ENCODE measurements at places on chromosomes 7 and 10.
A peak's percentile ranks its signal among the peaks of the same experiment; 100 is the strongest.

- DNase-seq: no peak
These were observed 97.4 kb upstream of the BMPER start for GRCh38 chr7:33807779-33808482.

- DNase-seq: no peak
These were observed 584.0 kb downstream of the GLRX3 start for GRCh38 chr10:130720235-130720634.

DNA sequence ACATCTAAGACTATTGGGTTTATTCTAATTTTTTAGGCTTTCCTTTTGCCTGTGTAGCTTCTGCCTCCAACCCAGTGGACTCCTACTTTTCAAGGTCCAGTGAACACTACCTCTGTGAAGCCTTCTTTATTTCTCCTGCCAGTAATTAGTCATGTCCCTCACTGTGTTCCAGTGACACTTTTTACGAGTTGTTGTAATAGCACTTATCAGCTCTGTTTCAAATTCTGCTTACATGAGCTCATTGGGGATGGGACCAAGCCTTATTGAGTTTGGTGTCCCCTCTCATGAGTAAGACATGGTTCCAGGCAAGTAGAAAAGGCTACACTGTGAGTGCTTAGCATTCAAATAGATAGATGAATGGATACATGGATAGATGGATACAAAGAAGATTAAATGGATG lies 184.6 kb downstream of the HIBADH start:
- DNase-seq: no peak

DNA sequence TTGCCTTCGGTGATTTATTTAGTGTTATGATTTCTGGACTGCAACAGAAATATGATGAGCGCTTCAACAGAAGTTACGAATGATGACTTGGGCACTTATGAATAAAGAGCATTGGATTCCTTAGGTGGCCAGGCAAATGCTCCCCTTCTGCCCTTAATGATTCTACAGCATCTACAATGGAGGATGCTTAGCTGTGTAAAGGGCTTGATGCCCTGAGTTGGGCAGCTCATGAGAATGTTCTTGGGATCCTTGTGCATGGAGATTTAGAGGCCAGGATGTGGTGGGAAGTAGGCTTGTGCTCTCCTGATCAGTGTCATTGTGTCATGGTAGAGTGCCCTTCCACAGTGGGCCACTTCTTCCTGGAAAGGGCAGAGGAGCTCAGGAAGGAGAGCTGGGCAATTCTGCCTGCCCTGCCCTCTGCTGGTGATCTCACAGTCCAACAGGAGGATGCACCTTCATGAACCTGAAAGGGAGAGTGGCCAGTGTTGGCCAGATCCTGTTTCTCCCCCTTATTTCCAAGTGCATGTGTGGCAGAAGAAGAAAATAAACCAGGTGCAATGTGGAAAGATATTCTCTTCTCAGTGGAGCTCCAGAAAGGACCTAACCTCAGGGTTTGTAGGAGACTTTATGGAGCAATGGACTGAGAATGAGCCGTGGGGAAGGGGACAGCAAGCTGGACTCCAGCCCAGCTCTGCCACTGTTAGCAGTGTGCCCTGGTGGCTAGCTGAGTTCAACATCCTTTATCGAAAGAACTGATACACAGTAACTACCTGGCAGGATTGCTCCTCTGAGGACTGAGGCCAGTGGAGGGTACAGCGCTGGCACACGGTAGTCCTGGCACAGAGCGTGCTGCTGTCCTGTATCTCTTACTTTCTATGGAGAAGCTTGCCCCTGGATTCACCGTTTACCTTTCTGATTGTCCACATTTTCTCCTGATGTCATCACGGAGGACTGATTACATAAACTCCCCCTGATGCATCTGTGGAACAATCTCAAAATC lies 182.9 kb downstream of the BMPER start:
- DNase-seq: no peak

DNA sequence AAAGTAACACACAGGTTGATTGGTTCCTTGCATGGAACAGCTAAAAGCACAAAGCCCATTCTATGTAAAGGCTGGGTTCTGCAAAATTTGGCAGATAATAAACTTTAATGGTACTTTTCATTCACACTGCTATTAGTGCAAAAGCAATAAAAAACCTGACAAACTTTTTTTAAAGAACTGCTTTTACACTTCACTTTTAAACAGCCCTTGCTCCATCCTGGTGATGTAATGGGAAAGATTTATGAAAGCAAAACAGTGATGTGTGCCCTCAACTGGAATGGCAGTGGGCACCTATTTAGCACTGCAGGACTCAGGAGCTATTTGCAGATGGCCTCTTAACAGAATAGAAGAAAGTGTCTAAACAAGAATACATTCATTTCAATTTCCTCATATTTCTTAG lies 44.9 kb downstream of the TSPAN12 start:
- no peak for DNase-seq

- peak; percentile 29 for DNase-seq
These were observed 15.5 kb downstream of the CARD11 start for GRCh38 chr7:3028071-3028757.

- no peak for DNase-seq
These were observed 200.3 kb upstream of the PRSS1 start for GRCh38 chr7:142548978-142549377.

DNA sequence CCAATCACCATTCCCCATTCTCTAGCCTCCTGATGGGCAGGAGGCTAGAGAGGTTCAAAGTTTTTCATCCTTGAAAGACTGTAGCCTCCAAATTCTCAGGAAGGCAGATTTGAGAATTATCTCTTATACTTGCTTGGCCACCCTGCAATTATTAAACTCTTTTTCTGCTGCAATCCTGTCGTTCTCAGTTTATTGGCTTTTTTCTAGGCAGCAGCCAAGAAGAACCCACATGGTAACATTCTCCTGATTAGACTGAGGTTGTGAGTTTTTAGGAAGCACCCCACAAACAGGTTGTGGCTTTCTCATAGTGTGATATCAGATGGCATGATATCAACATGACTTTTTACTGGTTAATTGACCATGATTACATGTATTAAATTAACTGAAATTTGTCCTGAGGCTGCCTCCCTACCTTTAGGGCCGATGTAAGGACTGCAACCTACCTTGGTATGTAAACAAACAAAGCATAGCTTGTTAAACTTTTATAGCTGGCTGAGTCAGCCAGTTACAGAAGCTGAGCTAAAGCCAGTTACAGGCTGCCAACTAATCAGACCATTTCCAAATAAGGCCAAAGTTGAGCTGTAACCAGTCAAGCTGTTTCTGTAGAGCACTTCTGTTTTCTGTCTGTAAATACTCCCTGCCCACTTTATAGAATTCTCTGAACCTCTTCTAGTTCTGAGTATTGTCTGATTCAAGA lies 3.2 kb upstream of the ZNF248 start:
- no peak for DNase-seq

GRCh38 chr7:102028206-102028826 lies 210.9 kb downstream of the CUX1 start:
- DNase-seq: peak; percentile 4

DNA sequence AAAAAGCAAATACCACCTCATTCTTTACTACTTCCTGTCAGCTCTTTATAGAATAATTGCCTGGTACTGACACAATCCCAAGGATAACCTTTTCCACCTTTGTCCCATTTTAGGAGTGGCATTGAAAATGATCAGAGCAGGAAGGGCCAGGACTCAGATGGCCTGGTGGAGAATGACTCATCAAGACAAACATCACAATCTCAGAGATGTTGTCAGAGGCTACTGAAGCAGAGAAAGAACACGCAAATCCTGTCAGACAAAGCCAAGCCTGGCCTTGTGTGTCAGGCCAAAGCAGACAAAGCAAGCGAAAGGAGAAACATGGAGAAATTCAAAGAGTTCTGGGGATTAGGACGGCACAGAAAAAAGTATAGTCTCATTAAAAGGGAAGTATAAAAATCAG lies 40.9 kb downstream of the NSUN6 start:
- DNase-seq: no peak

DNA sequence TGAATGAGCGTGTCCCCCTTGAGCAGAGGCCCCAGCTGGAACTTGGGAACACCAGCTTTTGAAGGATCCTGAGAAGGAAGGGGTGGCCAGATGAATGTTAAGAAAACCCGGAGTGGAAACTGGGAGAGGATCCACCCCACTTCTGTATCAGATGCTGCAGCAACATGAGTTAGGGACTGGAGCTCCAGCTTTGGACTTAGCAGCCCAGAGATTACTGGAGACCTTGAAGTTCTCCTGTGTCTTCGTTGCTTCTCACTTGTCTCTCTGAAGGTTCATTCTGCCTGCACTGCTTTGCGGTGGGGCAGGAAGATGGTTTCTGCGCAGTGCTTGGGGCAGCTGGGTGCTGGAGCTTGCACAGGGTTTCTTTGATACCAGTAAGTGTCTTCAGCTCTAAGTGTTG lies 9.3 kb downstream of the TMEM248 start:
- no peak for DNase-seq

DNA sequence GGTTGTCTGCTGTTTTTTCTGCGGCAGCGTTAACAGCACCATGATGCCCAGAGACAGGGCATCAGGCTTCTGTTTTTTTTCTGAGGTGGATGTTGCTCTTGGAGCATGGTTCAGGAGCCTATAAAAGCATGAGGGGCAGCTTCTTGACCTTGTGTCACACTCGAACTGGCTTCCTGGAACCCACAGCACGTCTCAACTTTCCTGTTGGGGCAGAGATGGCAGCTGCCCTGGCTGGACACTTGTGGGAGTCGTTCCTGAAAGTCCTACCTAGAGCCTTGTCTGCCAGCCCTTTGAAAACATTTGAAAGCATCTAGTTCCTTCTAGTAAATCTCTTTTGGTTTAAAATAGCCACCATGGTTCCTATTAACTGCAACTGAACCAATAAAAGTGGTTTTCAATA lies 28.9 kb upstream of the PRKAG2 start:
- no peak for DNase-seq

- DNase-seq: no peak
These were observed 236.2 kb downstream of the SKIDA1 start for GRCh38 chr10:21289271-21289670.

DNA sequence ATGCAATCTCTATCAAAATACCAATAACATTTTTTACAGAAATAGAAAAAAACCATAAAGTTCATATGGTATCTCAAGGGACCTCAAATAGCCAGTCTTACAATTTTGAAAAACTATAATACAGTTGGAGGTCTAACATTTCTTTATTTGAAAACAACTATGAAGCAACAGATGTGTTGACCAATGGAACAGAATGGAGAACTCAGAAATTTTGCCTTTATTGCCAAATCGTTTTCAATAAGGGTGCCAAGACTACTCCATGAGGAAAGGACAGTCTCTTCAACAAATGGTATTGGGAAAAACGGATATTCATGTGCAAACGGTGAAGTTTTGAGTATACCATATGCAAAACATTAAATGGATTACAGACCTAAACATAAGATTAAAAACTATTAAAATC lies 470.8 kb upstream of the DPP6 start:
- no peak for DNase-seq

DNA sequence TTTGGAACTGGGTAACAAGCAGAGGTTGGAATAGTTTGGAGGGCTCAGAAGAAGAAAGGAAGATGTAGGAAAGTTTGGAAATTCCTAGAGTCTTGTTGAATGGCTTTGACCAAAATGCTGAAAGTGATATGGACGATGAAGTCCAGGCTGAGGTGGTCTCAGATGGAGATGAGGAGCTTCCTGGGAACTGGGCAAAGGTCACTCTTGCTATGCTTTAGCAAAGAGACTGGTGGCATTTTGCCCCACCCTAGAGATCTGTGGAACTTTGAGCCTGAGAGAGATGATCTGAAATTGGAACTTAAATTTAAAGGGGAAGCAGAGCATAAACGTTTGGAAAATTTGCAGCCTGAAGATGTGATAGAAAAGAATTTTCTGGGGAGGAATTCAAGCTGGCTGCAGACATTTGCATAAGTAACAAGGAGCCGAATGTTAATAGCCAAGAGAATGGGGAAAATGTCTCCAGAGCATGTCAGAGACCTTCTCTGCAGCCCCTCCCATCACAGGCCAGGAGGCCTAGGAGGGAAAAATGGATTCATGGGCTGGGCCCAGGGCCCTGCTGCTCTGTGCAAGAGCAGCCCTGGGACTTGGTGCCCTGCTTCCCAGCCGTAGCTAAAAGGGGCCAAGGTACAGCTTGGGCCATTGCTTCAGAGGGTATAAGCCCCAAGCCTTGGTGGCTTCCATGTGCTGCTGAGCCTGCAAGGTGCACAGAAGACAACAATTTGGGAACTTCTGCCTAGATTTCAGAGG lies 3.6 kb downstream of the PDSS1 start:
- no peak for DNase-seq

- DNase-seq: no peak
These were observed 197.6 kb downstream of the DIP2C start for GRCh38 chr10:491667-492424.

DNA sequence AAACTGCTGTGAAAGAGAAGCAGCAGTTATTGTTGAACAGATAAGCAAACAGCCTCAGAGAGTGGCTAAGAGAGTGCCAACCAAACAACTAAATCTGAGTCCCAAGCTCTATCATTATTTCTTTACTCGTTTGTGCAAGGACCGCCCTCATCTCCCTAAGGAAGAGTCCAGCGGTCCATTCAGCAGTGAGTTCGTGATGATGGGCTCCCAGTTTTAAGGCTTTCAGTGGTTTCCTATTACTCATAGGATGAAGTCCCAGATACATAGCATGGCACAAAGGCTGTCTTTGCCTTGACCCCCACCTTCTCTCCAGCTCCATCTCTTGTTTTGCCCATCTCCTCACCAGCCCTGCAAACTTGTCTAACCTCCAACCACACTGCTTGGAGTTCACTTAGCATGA lies 24.3 kb upstream of the PDE1C start:
- DNase-seq: no peak

GRCh38 chr10:63720676-63721075 lies 199.5 kb downstream of the REEP3 start:
- no peak for DNase-seq

DNA sequence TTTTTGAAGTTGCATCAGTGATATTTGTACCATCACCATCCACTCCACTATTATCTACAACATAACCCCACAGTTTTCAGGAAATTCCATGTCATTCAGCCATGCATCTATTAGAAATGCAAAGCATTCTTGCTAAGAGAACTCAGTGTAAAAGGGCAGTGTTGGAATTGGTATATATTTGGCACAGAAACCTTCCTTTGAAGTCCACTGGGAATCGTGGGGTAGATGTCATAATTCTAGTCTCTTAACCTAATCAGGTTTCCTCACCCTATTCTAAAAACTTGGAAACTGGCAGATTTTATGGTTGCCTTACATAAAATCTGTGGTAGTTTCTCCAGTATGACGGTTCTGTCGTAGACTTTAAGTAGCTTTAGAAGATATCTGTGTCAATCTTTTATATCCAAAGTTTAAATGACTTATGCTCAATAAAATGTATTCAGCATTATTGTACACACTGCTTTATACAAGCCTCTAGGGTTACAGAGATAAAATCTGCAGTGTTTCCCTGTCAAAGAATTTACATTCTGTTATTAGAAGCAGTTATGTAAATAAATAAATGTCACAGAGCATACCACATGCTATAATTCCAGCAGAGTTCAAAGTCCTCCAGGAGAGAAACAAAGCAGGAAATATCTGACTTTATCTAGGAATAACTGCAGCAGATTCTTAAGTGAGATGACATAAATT lies 704.4 kb upstream of the CELF2 start:
- DNase-seq: no peak

GRCh38 chr7:44460325-44460724 lies 30.1 kb downstream of the NUDCD3 start:
- no peak for DNase-seq

Measured in stimulated activated CD4-positive, alpha-beta T cell treated with anti-CD3 and anti-CD28 coated beads, Interleukin-12 subunit alpha, Interleukin-12 subunit beta, amount 100 ng/mL, for 24 hours (primary cell).